NCI-H2029 (cell line): ENCODE measurements at places on chromosomes 5 and 9.

DNA sequence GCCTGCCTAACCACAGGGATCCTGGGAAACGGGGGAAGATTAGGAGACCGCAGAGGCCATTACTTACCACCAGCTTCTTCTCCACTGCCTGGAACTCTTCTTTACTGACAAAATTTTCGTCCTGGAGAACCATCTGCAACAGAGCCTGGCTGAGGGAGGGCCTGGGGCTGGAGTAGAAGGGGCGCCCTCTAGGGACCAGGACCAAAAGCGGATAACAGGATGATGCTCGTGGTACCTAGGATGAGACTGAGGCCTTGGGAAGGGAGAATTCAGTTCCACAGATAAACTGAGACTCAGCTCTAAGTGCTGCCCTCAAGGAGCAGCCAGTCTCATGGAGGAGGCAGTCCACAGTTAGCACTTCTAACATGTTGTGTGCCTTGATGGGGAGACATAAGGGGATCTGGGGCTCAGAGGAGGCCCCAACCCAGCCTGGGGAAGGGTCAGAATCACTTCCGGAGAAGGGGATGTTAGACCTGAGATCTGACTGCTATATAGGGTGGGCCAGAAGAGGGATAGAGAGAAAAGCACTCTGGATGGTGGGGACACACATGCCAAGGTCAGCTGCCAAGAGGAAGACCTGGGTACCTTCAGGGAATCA, 1.2 kb downstream of the SPATA24 start:
- peak; percentile 20 for DNase-seq

GRCh38 chr5:143350751-143351602, 52.5 kb downstream of the NR3C1 start:
- DNase-seq, result no peak

- DNase-seq, result no peak
Measured at GRCh38 chr5:107773479-107773878, 102.7 kb upstream of the EFNA5 start.

DNA sequence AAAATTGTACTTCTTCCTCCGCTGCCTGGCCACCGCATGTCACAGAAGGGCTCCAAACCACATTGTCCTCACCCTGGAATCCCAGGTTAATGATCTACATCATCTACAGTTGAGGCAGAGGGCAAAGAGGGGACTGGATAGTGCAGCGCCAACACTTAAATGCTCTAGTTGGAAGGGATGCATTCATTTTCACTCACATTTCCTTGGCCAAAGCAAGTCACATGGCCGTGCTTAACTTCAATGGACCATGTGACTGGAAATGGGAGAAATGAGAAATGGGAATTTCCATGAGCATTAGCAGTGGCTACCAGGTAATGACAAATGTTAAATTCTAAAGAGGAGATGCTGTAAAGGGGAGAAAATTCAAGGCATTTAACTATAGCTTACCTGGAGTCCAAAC, 13.3 kb upstream of the GNAQ start:
- DNase-seq, result no peak
